Esophagus squamous epithelium (tissue), 5 donors: ENCODE measurements at places on chromosomes 5 and 9.

DNA sequence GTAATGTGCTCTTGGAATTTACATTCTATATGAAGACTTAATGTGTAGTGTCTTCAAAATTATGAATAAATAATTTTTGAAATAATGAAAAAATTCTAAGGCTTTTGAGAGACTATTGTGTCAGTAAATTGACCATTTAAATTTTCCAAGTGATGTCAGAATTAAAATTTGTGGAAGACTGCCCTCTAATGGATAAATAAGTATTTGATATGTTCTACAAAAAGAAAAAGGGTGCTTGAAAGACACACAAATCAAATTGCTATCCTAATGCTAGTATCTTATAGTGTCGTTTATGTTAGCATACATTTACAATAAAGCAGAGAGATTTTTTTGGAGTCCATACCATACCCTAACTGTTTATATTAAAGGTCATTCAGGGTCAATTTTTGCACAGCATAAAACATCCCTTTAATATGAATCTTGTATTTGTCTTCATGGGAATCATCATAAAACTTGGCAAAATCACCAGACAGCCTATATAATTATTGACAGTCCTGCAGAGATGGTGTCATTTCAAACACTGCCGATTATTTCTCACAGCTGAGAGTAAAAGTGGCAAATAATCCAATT lies 120.8 kb upstream of the SLC27A6 start:
- DNase-seq = no peak

DNA sequence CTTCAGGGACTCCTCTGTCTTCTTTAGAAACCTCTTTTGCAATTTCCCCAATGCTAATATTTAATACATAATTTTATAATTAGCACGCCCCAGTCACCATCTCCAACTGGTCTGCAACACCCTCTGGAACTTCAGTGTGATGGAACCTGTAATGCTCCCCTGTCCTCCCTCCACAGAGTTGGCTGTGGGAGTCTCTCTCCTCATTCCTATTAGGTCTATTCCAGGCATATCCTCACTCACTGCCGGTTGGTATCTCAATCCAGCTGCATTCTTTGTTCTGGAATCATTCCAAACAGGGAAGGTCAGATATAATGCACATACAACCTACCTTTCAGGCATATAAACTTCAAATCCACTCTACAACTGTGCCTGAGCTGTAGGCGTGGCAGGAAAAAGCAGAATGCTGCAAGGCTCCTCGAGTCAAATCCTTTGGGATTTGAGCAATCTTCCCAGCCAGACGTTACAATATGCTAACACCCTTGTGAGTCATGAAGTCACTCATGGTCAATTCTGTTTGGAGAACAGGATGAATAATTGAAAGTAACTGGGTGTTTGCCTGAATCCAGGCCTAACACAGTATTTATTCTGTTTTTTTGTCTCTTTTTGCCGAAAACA lies 293.8 kb downstream of the CWC27 start:
- no peak for DNase-seq

DNA sequence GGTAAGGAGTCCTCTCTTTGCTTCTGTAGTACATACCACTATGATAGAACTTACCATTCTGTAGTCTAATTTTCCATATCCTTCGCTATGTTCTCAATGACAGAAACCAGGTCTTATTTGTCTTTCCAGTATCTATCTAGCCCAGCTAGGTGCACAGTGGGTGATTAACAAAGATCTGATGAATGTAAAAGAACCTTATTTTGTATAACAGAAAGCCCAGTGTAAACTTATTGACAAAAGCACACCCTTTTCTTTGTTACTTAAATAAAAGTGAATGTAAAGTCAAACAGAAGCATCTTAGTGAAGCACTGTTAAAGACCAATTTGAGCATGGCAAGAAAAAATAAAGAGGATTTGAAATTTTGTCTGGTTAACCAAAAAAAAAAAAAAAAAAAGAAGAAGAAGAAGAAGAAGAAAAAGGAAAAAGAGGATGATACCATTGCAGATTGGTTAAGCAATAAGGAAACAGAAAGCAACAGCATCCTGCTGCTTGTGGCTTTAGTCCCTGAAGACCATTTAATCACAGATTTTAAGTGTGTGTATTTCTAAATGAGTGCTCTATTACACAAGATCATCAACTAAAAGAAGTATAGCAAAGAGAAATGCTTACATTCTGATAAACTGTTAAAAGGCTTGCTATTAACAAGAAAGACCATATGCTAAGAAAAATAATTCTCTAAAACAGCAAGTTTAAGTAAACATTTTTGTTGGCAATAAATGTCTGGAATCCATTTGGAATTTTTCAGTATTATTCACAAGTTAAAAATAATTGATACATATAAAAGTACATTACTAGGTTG lies 21.2 kb downstream of the MEGF9 start:
- no peak for DNase-seq

- no peak for DNase-seq
Observed at GRCh38 chr9:35002623-35003022, 13.1 kb downstream of the DNAJB5 start.

GRCh38 chr9:105822814-105823213 lies 128.5 kb downstream of the TMEM38B start:
- DNase-seq = no peak

DNA sequence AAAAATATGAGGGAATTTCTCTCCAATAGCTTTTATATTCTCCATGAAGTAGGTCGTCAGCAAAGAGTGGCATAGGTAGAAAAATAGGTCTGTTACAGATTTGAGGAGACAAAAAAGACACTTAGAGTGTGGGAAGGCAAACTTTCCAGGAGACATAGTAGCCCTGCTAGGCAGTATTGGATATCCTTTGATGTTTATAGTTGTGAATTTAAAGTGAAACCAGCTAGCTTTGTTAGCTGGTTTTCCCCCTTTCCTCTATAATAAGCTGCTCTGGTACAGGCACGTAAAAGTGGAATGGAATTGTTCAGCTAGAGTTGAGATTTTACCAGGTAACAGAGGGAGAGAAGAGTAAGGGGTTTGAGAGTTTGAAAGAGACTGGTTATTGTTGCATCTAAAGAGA lies 17.1 kb upstream of the APC start:
- DNase-seq = no peak

- DNase-seq = no peak
Observed at GRCh38 chr5:135375040-135375793, 23.8 kb downstream of the MACROH2A1 start.

- DNase-seq = no peak
Observed at GRCh38 chr5:87110721-87111120, 157.0 kb upstream of the RASA1 start.

GRCh38 chr9:37908698-37909186 lies 4.8 kb upstream of the SLC25A51 start:
- DNase-seq = no peak

DNA sequence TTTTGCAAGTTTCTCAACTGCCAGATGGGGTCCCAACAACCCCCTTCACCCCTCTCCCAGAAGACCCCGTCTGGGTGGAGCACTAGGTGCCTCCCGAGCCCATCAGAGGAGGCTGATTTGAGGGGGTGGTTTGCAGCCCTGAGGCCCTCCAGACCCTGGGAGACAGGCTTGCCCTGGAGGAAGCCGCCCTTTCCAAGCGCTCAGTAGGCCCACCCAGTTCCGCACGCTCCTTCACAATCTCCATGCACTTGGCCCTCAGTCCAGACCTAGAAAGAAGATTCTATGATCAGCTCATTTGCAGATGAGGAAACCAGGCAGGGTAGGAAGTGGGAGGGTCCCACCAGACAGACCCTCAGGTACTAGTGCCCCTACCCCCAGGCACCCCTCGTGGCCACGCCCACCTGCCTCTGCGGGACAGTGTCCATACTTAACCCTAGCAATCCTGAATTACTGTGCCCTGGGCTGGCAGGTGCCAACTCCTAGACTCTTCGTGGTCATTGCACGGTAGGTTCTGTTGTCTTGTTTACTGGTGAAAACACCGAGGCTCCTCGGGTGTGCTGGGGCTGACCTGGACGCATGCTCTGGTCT lies 22.3 kb downstream of the OR2V1 start:
- DNase-seq = no peak

- no peak for DNase-seq
Observed at GRCh38 chr5:6525422-6525821, 76.8 kb downstream of the UBE2QL1 start.

DNA sequence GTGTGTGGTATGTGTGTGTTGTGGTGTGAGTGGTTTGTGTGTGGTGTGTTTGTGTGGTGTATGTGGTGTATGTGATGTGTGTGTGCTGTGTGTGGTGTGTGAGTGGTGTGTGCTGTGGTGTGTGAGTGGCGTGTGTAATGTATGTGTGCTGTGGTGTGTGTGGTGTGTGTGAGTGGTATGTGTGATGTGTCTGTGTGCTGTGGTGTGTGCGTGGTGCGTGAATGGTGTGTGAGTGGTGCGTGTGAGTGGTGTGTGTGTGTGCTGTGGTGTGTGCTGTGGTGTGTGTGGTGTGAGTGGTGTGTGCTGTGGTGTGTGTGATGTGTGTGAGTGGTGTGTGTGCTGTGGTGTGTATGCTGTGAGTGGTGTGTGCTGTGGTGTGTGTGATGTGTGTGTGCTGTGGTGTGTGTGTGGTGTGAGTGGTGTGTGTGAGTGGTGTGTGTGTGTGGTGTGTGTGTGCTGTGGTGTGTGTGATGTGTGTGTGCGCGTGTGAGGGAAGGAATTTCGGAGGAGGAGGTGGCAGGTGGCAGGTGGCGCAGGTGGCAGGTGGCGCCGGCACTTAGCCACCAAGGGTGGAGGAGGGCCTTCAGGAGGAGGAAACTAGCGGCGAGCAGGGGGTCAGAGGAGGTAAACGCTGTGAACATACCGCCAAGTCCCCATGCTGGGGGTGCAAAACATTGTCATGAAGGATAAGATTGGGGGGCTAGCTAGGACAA lies 191.8 kb downstream of the MELK start:
- DNase-seq = no peak

DNA sequence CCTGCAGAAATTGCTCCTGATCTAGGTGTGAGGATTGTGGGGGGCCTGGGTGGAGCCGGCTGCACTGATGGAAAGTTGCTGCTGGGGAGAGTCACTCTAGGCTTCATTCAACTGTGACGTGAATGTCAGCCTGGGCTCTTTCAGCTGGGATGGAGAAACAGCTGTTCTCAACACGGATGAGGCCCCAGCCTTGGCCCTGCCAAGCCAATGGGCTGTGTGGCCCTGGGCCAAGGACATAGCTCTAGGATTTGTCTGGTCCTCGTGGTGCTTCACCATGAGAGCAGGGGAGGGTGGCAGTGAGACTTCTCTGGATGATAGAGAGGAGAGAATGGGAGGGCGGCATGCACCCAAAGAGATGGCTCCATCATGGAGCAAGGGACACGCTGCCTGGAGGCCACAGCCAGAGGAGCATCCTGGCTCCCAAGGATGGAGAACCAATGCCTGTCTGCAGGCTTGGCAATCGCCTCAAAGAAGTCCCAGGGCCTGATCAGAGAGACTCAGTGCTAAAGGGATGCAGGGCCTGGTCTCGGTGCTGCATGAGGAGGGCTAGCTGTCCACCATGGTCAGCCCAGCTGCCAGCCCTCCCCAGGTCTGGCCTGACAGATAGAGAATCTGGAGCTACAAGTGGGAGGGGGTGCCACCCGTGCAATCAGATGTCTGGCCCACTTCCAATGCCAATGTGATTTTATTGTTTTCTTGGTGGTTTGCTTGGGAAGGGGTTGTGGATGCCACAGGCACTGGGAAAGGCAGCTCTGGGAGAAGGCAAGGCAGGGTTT lies 141.0 kb downstream of the GADD45G start:
- no peak for DNase-seq

GRCh38 chr5:3835811-3836210 lies 240.2 kb downstream of the IRX1 start:
- DNase-seq = no peak

GRCh38 chr5:116130471-116130870 lies 45.6 kb downstream of the COMMD10 start:
- no peak for DNase-seq

- no peak for DNase-seq
Observed at GRCh38 chr5:40043916-40044315, 619.1 kb upstream of the DAB2 start.

- DNase-seq = no peak
Observed at GRCh38 chr5:96080557-96080956, 118.9 kb upstream of the ELL2 start.

- no peak for DNase-seq
Observed at GRCh38 chr5:111229221-111229835, 5.1 kb downstream of the CAMK4 start.

- DNase-seq = no peak
Observed at GRCh38 chr9:120532891-120533290, 47.1 kb downstream of the CDK5RAP2 start.

GRCh38 chr5:69230181-69230580 lies 4.5 kb upstream of the CDK7 start:
- no peak for DNase-seq

DNA sequence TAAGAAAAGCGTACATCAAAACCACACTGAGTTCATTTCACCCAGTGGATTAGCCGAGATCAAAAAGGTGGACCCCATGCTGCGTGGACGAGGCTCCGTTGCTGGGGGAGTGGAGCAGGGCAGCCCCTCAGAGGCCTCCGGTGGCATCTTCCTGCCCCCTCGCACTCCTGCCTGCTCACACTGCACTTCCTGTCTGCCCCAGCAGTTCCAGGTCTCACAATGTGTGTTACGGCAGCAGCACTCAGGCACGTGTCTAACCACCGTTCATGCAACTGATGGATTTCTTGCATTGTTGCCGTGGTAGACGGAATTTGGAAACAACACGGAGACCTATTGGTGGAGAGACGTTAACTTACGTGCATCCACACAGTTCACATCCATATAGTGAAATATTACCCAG lies 196.6 kb upstream of the OTULINL start:
- no peak for DNase-seq

- DNase-seq = no peak
Observed at GRCh38 chr9:137368431-137369035, 54.4 kb downstream of the EXD3 start.

- no peak for DNase-seq
Observed at GRCh38 chr9:22189471-22189870, 180.4 kb upstream of the CDKN2B start.

DNA sequence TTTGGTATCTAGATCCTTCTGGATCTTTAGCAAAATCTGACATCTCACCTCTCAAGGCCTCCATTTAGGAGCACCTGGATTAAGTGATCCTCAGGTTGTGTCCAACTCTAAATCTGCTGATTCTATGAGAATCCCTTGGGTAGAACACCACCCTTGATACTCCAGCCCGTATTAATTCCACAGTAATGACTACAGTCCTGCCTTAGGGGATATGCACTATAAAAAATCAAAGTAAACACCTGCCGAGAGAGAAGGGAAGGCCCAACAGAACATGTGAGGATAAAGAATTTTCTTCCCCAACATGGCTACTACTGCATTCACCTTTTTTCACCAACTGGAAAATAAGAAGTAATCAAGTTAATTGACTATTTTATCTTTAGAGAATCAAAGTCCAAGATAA lies 27.6 kb downstream of the DAP start:
- DNase-seq = no peak

DNA sequence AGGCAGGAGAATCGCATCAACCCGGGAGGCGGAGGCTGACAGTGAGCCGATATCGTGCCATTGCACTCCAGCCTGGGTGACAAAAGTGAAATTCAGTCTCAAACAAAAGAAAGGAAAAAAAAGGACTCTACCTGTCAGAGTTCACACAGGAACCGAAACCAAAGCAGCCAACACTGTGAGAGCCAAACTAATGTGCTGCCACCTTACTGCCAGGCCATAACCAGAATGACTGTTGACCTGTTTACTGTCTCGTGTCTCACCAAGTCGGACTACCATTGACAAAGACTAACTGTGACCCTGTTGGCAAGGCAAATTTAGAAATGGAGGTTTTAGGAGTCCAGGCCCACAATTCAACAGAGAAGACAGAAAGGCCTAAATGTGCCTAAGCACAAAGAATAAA lies 112.4 kb downstream of the ANXA2R start:
- DNase-seq = no peak
